ENCODE measurements at places on chromosomes 11 and 22. TPM values are rescaled to one million over a fixed set of nuclear protein-coding genes. Genes with fewer than 3 reads are reported as not detected.

DNA sequence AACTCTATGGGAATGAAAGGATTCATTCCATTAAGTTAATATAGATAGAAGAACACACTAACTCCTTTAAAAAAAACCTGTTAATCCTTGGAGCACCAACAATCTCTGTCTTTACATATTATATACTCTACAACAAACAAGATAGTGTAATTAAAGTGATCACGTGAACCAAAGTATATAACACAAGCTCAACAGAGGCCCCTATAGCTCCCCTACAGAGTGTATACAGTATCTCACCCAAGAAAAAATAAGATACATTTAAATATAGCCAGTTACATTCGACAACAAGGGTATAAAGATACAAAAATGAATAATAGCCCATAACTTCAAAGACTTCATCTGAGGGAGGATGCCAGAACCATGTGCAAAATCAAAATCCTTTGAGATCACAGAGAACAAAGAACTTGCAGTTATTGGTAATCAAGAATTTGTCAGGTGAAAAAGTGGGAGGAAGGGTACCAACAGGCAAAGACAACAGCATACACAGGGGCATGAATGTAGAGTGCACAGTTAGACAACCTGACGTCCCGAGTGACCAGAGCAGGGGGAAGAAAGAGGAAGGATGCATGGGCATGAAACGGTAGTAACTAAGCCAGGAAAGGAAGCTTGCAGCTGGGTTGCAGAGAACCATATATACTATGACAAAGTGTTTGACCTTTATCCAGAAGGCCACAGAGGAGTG lies 4.7 kb downstream of the FCHSD2 start:
- no peak for DNase-seq

- no peak for DNase-seq
Measured at GRCh38 chr22:47200273-47201051, 438.0 kb downstream of the TBC1D22A start.

Gene CCDC88B
- 14.4 TPM for total RNA-seq

DNA sequence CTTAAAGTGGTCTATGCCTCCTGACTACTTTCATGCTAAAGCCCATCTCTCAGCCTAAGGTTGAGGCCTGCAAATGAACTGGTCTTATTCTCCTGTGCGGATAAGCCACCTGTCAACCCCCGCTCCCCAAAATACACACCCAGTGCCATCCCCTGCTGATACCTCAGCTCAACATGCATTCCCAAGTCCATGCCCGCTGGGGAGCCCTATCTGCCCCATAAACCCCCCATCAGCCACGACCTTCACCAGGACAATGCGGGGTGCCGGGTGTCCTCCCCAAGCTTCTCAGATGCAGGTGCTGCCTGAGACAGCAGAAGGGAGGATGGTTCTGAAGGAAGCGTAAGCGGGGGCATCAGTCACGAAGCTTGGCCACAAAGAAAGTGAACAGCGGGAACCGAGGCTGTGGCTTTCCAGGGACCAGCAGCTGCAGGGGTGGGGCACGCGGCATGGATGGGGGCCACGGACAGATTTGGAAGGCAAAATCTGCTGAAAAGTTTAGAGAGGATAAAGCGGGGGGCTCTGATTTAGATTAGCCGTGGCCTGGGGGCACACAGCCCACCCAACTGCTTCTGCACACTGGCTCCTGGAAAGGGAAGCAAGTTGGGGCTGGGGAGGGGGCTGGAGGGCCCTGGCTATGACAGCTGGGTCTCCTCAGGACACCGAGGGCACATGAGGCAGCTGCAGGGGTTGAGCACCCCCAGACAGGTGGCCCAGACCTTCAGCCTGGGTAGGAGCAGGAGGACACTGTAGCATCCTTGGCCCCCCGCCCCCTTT lies 1391.9 kb downstream of the TBC1D22A start:
- no peak for DNase-seq

DNA sequence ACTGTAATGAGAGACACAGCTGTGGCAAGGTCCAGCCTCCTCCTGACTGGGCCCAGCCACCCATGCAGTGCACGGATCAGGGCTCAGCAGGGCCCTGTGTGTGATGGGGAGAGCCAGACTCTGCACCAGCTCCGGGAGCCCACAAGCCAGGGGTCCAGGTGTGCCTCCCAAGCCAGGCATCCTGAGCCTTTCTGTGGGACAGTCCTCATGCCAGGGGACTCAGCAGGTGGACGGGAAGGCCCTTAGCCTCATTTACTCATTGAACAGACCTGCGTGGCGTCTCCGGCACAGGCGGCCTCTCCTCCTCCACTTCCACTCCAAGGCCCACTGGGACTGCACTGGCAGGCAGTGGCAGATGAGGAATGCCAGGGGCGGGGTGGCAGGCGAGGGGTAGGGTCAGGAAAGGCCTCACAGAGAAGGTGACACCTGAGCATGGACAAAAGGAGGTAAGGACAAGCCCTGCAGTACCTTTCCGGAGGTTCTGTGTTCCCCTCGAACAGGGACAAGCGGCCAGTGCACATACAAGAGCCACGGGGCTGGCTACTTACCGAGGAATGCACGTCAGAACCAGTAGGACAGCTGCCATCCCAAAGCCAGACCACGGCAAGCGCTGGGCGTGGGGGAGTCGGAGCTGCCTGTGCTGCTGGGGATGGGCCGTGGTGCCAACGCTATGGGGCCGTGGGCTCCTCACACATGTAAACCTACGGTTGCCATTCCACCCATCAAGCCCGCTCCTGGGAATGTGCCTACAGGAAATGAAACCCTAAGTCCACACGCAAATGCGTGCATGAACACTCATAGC lies 52.7 kb downstream of the IGF2 start:
- DNase-seq, result no peak
